ENCODE measurements at places on chromosomes 1 and 21. TPM values are rescaled to one million over a fixed set of nuclear protein-coding genes. Genes with fewer than 3 reads are reported as not detected.

Gene HES3
- not detected for total RNA-seq

Gene NENF
- total RNA-seq, result 31.8 TPM

Gene CD1D
- not detected for total RNA-seq

Gene IL22RA1
- total RNA-seq, result not detected

Gene TMEM183A
- total RNA-seq, result 93.0 TPM

Gene ATF6
- 26.4 TPM for total RNA-seq

Gene PPT1
- 42.3 TPM for total RNA-seq

Gene PEAR1
- total RNA-seq, result 0.64 TPM

Gene LRP8
- 87.8 TPM for total RNA-seq

Gene COL6A1
- not detected for total RNA-seq

Gene AVPR1B
- total RNA-seq, result not detected

DNA sequence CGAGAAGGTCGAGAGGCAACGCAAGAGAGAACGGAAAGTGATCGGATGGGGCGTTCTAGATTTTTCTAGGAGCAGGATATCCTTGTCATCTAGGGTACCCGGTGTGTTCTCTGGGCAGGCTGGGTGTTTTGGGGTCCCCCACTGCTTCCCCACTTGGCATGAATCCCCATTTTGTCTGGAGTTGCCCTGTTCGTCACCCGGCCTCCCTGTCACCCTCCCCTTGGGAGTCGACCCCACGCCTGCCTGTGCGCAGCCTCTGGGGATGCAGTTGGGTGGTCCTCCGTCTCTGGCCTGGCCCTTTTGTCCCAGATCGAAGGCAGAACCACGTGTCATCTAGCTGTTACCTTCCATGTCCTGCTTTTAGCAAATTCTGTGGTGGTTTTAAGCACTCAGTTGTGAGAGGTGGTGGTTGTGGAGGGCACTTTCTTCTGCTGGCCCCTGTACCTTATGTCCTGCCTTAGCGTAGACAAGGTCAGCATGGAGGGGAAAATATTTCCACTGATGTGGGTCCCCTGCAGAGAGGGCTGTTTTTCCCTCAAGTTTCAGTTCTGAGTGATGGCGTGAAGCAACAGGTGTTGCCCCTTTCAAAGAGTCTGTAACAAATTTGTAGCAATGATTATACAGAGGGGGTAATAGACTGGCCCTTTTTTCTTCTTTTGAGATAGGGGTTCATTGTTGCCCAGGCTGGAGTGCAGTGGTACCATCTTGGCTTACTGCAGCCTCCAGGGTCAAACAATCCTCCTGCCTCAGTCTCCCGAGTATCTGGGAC, 35.6 kb downstream of the CHAF1B start:
- DNase-seq, result no peak

GRCh38 chr1:208475951-208476845, 232.0 kb upstream of the PLXNA2 start:
- no peak for DNase-seq

DNA sequence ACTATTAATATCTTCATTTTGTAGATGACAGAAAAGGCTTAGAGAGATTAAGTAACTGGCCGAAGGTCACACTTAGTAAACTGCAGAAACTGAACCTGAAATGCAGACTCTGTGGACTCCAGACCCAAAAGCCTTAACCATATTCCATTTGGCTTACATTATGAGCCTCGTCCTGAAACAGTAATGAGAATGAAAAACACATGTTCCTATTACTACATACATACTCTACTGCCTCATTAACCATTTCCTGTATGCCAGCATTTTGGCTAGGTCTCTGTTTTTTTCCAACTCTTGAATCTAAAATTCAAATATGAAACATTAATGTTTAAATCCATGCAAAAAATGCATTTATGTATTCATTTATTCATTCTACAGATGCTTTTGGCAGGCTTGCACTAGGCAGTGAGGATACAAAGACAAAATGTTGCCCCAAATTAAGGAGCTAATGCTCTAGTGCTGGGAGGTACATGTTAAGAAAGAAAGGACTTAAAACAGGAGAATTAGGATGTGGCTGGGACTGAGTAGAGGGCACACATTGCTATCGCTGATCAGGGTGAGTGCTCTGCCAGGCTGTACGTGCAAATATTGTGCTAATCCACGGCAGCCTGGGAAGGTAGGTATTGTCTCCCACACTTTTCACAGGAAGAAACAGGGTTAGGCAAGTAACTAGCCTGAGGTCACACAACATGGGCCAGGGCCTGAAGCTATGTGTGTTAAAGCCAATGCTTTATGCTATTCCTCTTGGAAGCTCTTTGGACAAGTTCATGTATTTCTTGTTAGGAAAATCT, 14.0 kb downstream of the DEGS1 start:
- no peak for DNase-seq

- DNase-seq, result no peak
Observed at GRCh38 chr1:93964777-93965200, 55.6 kb upstream of the GCLM start.

DNA sequence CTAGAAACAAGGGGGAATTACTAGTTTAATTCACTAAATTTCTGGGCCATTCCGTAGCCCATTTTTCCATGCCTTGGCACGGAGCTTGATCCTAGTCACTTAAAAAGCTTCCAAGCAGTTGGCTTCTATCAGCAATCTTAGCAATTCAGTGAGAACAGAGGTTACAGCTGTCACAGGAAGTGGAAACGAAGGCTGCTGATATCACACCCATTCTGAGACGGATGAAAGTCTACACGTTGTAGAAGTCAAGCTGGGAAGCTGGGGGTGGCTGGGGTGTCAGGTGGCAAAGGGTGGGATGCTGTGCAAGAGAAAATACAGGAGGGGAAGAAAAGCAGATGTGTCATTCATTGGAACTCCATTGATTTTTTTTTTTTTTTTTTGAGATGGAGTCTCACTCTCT, 11.8 kb upstream of the STMN1 start:
- DNase-seq, result no peak

DNA sequence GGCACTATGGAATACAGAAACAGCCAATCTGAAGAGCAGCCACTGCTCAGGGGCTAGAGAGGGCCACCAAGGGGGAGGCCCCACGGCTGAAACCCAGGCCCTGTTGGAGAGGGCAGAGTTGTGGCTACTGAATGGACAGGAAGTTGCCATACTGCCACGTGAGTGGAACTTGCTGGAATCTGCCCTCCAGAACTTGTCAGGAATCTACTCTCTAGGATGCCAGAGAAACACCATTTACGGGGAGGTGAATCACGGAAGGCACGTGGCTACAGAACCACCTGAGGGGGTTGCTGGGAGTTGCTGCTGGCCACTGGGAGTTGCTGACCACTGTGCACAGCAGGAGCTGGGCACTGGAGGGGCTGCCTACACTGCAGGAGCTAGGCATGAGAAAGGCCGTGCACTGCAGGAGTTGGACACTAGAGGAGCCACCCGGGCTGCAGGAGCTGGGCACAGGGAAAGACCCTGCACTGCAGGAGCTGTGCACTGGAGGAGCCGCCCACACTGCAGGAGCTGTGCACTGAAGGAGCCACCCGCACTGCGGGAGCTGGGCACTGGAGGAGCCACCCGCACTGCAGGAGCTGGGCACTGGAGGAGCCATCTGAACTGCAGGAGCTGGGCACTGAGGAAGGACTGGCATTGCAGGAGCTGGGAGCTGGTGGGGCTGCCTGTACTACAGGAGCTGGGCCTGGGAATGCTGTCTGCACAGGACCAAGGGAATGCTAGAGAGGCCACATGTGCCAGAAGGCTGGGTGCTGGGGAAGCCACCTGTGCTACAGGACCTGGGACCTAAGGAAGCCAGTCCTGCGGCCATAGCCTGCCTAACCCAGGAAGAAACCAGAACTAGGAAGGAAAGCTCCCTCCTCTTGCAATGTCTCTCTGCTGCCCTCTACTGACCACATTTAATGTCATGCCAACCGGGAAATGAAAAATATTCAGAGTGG, 343.4 kb downstream of the MATN1 start:
- DNase-seq, result peak; percentile 65

GRCh38 chr1:188489336-188490112, 1660.8 kb downstream of the PLA2G4A start:
- DNase-seq, result no peak

GRCh38 chr1:30283199-30283962, 440.0 kb downstream of the MATN1 start:
- DNase-seq, result no peak

GRCh38 chr1:56439610-56440264, 139.6 kb downstream of the PLPP3 start:
- no peak for DNase-seq

DNA sequence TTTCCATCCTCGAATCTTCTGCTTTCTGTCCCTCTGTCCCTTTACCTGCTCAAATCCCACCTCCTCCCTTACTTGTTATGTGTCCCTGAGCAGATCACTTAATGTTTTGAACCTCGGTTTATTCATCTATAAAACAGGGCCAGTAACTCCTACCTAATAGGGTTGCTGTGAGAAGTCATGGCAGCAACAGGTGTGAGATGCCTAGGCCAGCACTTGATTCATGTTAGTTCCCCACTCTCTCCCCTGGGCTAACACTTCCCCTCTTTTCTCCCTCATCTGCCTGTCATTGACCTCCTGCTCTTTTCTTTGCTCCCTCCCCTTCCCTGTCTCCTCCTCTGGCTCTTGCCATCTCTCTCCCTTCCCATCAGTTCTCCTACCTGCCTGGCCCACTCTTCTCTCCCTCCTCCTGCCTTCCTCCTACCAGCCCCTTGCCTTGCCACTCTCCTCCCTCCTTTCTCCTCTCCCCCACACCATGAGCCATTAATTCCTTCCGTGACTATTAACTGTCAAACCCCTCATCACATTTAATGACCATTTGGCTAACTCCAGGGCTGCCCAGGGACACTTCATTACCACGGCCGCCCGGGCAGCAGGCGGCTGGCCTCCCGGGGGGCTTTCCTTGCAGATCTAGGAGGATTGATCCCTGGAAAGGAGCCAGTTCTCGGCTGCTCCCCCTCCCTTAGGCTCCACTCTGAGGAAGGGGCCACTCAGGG, 90.6 kb upstream of the CD1D start:
- no peak for DNase-seq

GRCh38 chr1:39489567-39490239, 1.7 kb upstream of the BMP8A start:
- DNase-seq, result no peak

GRCh38 chr1:2633936-2634491, 1.2 kb upstream of the MMEL1 start:
- DNase-seq, result no peak

DNA sequence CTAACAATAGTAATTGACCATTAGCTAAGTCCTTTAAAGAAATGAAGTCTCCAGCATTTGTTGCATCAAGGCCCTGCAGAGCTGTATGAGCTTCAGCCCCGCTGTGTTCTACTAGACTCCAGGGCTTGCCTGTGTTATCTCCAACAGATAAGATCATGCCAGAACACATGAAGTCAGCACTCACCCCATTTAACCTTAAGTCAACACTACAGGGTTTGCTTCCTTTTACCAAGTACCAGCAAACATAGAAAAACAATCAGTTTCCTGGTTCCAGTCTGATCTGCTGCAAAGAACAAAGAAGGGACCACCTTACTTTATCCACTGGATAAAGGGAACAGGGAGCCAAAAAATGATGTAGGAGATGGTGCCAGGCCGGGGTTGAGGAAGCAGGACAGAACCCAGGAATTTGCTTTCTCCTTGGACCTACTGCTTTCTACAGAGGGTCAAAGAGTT, 41.3 kb upstream of the ENAH start:
- no peak for DNase-seq

DNA sequence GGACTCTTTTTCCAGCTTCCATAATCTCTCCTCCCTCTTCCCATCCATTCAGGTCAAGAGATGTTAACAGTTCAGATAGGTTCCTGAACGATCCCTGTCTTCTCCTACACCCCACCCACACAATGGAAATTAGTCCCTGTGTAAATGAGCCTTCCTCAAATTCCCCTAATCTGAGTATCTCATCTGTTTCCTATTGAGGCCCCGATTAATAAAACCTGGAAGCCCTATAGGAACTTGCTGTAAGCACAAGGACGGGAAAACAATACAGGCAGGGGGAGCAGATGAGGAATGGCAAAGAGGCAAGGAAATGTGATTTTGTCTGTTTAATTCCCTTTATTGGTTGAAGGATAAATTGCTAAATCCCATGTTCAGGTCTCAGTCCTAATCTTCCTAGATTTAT, 7.1 kb upstream of the GPX7 start:
- no peak for DNase-seq

DNA sequence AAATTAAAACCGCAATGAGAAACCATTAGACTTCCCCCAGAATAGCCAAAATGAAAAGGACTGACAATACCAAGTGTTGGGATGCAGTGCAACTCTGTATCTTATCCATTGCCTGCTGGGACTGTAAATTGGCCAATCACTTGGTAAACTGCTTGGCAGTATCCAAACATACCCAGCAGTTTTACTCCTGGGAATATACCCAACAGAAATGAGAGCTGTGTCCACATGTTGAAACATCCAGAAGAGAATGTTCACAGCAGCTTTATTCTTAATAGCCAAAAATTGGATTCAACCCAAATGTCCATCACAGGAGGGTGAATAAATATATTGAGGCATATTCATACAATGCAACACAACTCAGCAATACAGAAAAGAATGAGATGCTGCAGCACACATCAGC, 13.7 kb upstream of the FAM20B start:
- no peak for DNase-seq

GRCh38 chr1:96782856-96783255, 61.3 kb downstream of the PTBP2 start:
- DNase-seq, result no peak

GRCh38 chr1:94979656-94980581, 53.0 kb upstream of the CNN3 start:
- DNase-seq, result no peak

DNA sequence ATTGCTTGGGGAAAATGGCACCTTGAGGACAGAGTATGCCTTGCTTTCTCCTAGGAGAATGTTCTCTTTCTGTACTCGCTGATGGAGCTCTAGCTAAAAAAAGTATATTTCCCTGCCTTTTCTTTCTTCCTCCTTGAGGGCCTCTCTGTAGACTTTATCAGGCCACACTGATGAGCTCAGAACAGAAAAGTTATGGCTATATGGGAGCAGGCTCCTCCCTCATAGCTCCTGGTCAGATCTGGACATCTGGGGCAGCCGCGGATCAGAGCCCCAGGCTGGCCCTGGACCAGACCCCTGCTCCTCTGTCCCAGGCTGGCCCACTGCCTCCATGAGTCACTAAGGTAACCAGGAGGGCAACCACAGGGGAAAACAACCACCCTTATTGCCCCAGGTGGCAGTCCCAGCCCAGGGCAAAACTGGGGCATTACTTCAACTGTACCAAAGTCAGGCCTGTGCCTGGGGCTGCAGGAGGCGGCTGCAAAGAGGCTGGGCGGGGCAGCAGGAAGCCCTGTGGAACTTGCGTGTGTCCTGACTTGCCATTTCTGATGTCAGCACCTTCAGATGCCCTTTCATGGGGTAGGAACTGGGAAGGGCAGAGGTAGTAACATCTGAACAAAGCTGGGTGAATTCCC, 26.3 kb upstream of the ZNF648 start:
- DNase-seq, result no peak

- no peak for DNase-seq
Observed at GRCh38 chr1:214312530-214313051, 31.6 kb downstream of the SMYD2 start.
